ENCODE measurements at places on chromosomes 5 and 9.

GRCh38 chr9:33684831-33685230 is 110.5 kb upstream of the PRSS3 start:
- no peak for DNase-seq

DNA sequence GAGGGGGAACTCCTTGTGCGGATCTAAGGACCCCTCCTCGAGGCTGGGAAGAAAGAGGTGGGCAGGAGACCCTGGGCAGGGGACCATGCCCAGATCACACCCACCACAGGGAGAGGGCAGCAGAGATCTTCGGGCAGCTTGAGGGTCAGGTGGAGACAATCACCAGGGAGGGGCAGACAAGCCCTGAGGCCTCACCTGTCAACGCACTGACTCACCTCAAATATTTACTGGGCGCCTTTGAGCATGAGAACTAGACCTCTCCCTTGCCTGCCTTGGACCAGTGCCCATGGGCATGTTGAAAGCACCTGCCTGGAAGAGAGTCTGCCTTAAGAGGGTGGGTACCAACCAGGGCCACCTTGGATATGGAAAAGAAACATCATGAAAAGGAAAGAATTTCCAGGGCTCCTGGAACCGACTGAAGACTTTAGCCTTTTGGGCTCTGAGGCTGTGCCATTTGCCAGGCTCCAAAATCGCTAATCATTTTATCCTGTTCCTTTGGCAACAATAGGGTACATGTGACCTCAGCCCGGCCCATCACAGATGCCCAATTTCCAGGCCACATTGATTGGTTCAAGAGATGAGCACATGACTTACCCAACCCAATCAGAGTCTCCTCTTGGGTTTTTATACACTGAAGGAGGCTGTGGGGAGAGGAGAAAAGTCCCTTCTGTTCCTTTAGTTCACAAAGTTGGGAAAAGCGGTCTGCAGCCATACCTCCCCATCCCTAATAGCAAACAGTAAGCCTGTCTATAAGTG is 10.4 kb upstream of the SPINK4 start:
- peak; percentile 29 for DNase-seq

GRCh38 chr9:26426551-26427131 is 466.0 kb downstream of the CAAP1 start:
- DNase-seq, result no peak

GRCh38 chr5:158908425-158909220 is 191.1 kb downstream of the EBF1 start:
- DNase-seq, result no peak

- DNase-seq, result no peak
These were observed 27.6 kb downstream of the ATP10B start for GRCh38 chr5:160824301-160825001.

GRCh38 chr9:122119166-122119521 is 26.0 kb upstream of the TTLL11 start:
- no peak for DNase-seq

GRCh38 chr5:34009610-34010009 is 1.8 kb upstream of the AMACR start:
- no peak for DNase-seq

Measured in NCI-H1092 (cell line).